ENCODE measurements at places on chromosomes 1 and 21. TPM values are rescaled to one million over a fixed set of nuclear protein-coding genes. Genes with fewer than 3 reads are reported as not detected.

FHAD1 gene
- 0.09 TPM for total RNA-seq

SEMA4A gene
- total RNA-seq: 10.5 TPM

FGR gene
- total RNA-seq: 0.14 TPM

CFAP57 gene
- not detected for total RNA-seq

CR1L gene
- total RNA-seq: not detected

DCST2 gene
- 0.23 TPM for total RNA-seq

Measured in T-helper 2 cell treated with Interferon-gamma antibody and Interleukin-4, amounts not matched to agents 100 ng/mL and 5 ng/mL, for 36 hours (primary cell).